Uterus (tissue), 4 donors: ENCODE measurements at places on chromosomes 7 and 10. TPM values are rescaled to one million over a fixed set of nuclear protein-coding genes. Genes with fewer than 3 reads are reported as not detected.

Gene EVX1
- total RNA-seq: not detected

Gene FKBP6
- 0.14 TPM for total RNA-seq

Gene CHCHD1
- total RNA-seq: 14.1 TPM

Gene HMX2
- total RNA-seq: not detected

Gene ZC3HAV1L
- 38.9 TPM for total RNA-seq

Gene CLRN3
- total RNA-seq: not detected

Gene FEZF1
- not detected for total RNA-seq
